Left lobe of liver (tissue), 2 donors: ENCODE measurements at places on chromosomes 16 and 17. TPM values are rescaled to one million over a fixed set of nuclear protein-coding genes. Genes with fewer than 3 reads are reported as not detected.

GRCh38 chr17:68468788-68469187 is 11.5 kb upstream of the WIPI1 start:
- DNase-seq, result no peak

TBC1D3E gene
- total RNA-seq, result not detected

ITGAL gene
- total RNA-seq, result 11.0 TPM

DNA sequence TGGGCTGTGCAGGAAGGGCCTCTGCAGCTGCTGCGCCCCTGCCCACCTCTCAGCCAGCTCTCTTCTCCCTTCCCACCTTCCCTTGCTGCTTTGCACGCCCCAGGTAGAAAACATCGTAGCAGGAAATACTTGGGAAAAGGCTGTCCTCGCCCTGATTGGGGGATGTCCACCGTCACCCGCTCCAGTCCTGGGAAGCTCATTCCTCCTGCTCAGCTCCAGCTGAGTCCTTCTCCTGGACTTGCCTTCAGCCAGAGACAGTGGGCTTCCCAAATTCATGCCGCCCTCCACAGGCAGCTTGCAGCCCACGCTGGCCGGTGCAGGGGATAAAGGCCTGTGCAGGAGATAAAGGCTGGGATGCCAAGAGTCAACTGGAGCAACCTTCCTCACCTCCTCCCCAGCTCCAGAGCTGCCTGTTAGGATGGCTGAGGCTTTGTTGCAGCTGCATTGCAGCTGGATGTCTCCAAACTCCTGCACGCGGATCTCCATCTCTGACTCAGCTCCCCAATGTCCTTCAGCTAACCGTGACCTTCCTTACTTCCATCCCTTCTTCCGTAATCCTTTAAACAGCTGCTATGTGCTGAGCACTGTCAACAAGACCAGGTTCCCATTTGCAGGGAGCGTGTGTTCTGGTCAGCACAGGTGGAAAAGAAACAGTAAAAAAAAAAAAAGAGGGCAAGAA is 402.0 kb upstream of the TNRC6C start:
- no peak for DNase-seq

DNA sequence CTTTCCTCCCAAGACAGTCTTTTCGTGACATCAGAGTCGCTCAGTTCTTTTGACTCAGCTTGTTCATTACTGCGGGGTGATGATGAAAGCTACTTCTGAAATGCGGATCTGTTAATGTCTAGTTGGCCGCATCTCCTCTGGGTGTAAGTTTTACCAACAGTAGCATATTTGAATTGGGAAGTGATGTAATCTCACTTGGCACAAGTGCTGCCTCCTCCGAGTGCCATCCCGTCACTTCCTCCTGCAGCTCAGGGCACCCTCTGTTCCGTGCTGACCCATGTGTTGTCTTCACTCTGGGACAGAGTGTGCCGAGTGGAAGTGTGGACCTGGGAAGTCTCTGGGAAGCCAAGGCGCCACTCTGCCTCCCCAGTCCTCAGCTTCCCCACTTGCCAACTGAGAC is 8.9 kb downstream of the ADAD2 start:
- no peak for DNase-seq
